Activated T-helper 1 cell treated with Interleukin-2 at 50 U/mL for 16 hours (primary cell): ENCODE measurements at places on chromosomes 12 and 14.

- no peak for DNase-seq
Measured at GRCh38 chr12:80053051-80053790, 46.1 kb upstream of the OTOGL start.

DNA sequence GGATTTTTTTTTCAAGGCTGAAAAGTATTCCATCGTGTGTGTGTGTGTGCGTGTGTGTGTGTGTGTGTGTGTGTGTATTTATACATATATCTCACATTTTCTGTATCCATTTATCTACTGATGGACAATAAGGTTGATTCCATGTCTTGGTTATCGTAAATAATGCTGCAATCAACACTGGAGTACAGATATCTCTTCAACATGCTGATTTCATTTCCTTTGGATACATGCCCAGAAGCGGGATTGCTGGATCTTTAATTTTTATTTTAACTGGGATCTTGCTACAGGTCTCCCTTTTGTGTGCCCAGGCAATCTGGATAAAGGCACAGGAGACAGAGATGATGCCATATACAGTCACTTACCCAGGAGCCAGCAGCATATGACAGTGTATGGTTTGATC is 338.1 kb downstream of the SOX5 start:
- no peak for DNase-seq

- no peak for DNase-seq
Measured at GRCh38 chr14:97544571-97544970, 747.4 kb downstream of the VRK1 start.

DNA sequence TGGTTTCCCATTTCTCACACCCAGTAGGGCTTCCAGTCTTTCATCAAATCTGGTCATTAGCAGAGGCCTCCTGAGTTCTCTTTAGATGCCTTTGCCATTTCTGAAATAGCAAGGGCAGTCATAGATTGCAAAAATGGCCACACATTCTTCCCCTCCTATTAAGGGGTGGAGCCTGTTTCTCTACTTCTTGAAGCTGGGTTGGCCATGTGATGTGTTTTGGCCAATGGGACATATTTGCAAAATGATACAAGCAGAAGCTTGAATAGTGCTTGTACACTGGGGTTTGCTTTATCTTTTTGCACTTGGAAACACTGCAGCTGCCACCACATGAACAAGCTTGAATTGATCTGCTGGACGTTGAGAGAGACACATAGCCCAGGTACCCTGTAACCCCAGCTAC is 109.3 kb downstream of the VRK1 start:
- no peak for DNase-seq

DNA sequence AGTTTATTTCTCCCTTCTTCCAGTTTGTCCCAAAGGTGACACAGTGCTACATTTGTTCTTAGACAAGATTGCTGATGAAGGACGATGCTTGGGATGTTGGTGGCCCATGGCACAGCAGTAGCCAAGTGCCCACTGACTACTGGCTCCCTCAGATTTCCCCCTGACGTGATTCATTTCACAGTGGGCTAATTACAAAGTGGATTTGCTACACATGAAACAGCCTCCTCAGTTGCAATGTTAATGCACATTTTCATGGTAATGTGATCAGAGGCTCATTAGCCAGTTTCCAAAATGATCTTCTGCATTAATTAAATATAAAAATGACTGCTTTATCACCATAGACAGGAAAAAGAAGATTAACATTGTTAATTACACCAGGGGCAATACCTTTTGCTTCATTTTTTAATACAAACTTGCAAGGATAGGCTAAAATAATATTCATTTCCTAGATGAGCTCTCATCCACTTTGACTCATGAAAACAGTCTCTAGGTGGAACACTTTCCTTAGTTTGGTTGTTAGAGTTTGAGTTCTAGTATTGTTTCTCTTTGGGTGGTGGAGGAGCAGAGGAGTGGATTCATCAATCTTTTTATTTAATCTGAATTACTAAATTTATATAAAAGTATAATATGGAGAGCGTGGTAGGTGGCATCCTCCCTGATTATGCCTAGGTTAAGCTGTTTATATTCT is 250.9 kb downstream of the PDZRN4 start:
- DNase-seq: no peak

- DNase-seq: no peak
Measured at GRCh38 chr14:59969319-59969718, 49.4 kb downstream of the LRRC9 start.

GRCh38 chr14:59728304-59728703 is 142.3 kb downstream of the RTN1 start:
- no peak for DNase-seq
